GM12891 (cell line): ENCODE measurements at places on chromosomes 6 and 20.

DNA sequence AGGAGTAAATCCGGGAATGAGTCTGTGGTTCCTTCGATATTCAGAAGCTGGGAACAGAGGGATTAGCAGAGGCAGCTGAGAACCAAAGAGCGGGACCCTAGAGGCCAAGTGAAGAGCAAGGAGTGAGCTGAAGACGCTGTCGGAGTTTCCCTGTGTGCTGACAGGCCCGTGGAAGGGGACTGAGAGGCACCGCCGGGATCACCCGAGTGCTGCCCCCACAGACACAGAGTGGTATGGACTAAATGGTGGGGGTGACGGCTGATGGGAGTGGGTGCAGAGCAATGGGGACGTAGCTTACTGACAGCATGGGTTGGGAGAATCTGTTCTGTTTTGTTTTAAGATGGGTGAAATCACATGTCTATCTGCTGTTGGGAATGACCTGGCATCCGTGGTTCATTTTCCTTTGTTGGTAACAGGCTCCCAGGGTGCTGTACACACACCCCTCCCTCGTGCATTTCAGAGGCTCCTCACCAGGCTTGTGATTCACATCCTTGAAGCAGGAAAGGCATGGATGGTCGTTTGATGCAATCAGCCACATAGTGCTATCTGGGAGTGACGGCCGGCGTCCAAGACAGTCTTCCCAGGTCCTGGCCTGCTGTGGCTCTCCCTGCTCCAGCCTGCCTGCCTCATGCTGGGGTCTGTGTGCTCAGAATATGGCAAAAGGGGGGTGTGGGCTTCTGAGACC is 97.4 kb downstream of the THBS2 start:
- DNase-seq: no peak

DNA sequence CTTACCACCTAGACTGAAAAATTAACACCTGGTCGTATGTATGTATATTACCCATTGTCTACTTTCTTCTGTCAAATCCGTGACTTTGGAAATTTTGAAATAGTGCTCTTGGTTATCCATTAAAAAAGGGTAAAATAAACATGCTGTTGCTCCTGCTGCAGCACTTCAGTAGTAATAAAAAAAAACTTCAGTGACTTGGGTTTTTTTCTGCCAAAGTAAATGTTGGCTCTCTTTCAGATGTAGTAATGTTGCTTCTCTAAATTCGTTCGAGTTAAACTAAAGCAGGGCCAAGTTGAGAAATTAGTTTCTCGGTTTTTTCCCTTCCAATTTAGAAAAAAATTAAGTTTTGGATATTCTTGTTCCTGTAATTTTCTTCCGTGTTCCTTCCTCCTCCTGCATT is 34.2 kb downstream of the JARID2 start:
- no peak for DNase-seq

DNA sequence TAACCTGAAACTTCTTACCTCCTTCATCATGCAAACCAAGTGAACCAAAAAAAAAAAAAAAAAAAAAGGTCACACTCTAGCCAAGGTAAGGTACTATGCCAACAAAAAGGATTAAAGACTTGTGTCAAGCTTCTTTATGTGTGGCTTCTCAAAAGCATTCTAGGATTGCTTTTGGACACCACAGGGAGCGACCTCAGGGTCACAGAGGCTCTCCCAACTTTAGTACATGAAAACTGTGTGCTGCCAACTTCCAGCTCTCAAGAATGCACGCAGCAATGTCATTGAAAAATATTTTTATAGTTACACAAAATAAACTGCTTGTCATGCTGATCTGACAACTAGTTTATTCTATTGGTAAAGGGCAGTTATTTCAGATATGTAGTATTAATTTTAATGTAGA is 243.8 kb downstream of the PLCB1 start:
- DNase-seq: no peak

GRCh38 chr6:18102783-18103509 is 19.5 kb downstream of the NHLRC1 start:
- DNase-seq: no peak

- DNase-seq: no peak
Observed at GRCh38 chr6:30640481-30640880, 6.5 kb upstream of the C6orf136 start.

DNA sequence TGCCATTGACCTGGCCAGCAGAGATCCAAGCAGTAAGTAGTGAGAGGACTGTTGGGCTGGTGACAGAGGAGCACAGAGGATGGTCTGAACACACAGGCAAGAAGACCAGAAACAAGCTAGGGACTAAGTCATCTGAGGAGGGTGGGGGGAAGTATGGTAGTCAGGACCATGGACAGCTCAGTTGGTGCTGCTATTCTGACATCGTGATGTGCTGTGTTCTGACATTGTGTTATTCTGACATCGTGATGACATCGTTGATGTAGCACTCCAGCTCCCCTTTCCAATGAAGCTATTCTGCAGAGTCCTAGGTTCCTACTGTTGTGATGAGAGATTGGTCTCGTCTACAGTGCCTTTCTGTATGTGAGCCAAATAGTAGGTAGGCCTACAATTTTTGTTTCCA is 28.7 kb downstream of the CFAP206 start:
- DNase-seq: peak; percentile 7

DNA sequence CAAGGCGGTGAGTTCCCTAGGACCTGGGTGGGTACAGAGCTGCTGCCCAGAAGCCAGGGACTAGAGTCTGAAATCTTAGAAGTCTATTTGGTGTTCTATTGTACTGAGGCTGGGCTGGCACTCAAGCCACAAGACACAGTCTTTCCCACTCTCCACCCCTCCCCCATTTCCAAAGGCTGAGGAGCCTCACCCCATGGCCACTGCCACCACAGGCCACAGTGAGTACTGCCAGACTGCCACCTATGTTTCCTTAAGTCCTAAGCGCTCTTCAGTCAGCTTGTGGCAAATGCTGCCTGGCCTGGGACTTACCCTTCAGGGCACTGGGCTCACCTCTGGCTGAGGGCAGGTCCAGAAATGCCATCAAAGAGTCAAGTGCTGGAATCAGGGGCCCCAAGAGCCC is 469.3 kb downstream of the HAO1 start:
- no peak for DNase-seq

GRCh38 chr6:126040394-126040793 is 54.1 kb downstream of the TRMT11 start:
- no peak for DNase-seq

DNA sequence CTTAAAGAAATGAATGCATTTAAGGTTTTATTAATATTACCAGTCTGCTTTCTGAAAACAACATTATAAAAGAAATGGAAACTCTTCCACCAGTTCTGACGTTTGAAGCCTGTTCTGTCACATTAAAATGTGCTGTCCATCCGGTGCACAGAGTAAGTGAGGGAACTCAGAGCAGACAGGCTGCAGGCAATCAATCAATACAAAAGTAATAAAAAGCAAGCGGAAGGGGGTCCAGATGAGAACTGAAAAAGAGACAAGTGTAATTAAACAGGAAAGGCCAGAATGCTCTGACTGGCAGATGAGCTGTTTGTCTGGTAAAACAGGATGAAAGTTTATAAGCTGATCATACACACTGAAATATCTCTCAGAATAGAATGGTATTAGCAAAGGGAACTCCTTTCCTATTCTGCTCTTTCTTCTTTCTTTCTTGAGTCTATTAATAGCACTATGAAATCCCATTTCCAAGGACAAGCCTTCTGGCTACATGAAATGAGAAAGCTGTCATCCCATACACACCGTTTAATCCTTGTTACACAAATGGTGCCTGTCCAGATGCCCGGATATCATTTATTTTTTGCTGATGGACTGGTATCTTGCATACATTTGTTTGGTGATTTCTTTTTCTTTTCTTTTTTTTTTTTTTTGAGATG is 94.3 kb downstream of the RAMACL start:
- DNase-seq: no peak

DNA sequence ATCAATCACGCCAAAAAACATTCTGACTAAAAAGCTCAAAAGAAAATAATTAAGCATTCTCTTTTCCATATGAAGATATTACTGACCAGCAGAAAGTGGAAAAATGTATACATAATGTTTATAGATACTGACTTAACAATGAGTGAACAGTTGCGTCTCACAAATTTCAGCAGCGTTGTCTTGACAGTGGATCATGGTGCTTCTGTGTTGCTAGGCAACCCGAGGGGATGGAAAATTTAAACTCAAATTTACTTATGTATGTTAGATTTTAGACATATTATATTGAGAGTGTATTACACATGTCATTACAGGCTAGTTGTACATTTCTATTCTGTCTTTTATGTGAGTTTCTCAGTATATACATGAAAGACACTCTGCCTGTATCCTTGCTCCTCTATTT is 110.2 kb downstream of the LAMA2 start:
- DNase-seq: no peak

GRCh38 chr6:40545954-40546353 is 41.2 kb downstream of the LRFN2 start:
- no peak for DNase-seq
